ENCODE measurements at places on chromosomes 5 and 9. TPM values are rescaled to one million over a fixed set of nuclear protein-coding genes. Genes with fewer than 3 reads are reported as not detected.

The CAMSAP1 gene
- total RNA-seq = 34.9 TPM

GRCh38 chr5:6713274-6714225, at the start of gene TENT4A:
Gene TENT4A, plus strand, starts transcription at chr5:6713432. Its CDS starts 552 bp downstream, at chr5:6713984.
- no peak for DNase-seq

The SLC4A9 gene
- total RNA-seq = not detected

The GAPT gene
- total RNA-seq = not detected

GRCh38 chr9:14283276-14283675, 30.7 kb downstream of the NFIB start:
- no peak for DNase-seq

The KIF4B gene
- total RNA-seq = not detected

- no peak for DNase-seq
Measured at GRCh38 chr9:75418518-75418917, 330.2 kb downstream of the OSTF1 start.

DNA sequence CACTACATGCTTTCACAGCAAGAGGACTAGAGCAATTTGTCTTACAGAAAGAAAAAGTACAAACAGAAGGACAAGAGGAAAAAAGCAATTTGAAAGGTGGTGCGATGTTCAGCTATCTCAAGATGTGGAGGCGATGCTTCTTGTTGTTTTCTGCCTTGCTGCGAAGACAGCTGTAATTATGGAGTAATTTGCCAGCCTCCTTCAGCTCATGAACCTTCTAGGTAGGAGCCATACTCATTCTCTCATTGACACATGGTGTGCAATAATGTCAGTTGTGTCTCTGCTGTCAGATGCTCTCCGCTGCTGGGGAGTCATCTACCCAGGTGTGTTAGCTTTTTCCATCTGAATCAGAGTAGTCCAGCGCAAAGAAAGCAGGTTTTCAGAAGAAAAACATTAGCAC, 424.5 kb downstream of the NR2F1-AS1 start:
- DNase-seq = no peak

Measured in lower leg skin (tissue), 4 donors.